ENCODE measurements at places on chromosomes 5 and 9. TPM values are rescaled to one million over a fixed set of nuclear protein-coding genes. Genes with fewer than 3 reads are reported as not detected.

Gene SPINK5
- not detected for total RNA-seq

Gene ADRA1B
- not detected for total RNA-seq

Gene SPINK6
- not detected for total RNA-seq

GRCh38 chr5:82984786-82985735, 92.1 kb downstream of the TMEM167A start:
- no peaks in the 10 kb centered on the region for H3K27me3 ChIP-seq
- H3K27ac ChIP-seq: no peak overlapping the region
- DNase-seq: no peak
- no peak overlapping the region for H3K4me3 ChIP-seq

DNA sequence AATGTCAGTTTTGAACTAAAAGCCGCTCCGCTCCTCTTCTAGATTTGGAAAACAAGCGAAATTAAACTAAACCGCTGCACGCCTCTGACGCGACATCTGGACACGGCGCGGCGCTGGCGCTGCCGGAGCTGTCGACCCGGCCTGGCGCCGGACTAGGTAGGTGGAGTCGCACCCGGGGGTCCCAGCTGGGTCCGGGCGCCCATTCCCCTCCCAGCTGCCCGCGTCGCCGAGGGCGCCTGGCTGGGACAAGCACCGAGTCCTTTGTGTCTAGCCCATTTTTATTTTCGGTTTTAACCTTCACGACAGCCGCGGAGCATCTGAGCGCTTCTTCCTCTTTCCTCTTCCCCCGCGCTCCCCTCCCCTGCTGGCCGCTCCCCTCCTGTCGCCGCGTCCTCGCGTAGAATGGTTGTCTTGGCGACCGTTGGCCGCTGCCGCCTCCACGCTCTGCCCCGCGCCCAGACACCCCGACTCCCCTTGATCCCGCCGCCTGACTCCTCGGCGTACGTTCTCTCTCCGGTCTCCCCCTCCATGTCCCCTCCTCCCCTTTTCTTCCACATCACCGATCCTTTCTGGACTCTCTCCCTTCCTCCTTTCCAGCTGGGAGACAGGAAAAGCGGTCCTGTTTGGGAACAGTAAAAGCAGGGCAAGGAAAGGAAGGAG, 545 bp downstream of the CDKN2B-AS1 start:
- H3K27me3 ChIP-seq: peaks cover 12% of the 10 kb centered on the region
- peaks cover 36% of the 10 kb centered on the region for H3K4me1 ChIP-seq
- DNase-seq: peak; percentile 89
- peak overlapping the region; percentile 96 for H3K4me3 ChIP-seq
- peaks cover 9% of the 10 kb centered on the region for H3K36me3 ChIP-seq

DNA sequence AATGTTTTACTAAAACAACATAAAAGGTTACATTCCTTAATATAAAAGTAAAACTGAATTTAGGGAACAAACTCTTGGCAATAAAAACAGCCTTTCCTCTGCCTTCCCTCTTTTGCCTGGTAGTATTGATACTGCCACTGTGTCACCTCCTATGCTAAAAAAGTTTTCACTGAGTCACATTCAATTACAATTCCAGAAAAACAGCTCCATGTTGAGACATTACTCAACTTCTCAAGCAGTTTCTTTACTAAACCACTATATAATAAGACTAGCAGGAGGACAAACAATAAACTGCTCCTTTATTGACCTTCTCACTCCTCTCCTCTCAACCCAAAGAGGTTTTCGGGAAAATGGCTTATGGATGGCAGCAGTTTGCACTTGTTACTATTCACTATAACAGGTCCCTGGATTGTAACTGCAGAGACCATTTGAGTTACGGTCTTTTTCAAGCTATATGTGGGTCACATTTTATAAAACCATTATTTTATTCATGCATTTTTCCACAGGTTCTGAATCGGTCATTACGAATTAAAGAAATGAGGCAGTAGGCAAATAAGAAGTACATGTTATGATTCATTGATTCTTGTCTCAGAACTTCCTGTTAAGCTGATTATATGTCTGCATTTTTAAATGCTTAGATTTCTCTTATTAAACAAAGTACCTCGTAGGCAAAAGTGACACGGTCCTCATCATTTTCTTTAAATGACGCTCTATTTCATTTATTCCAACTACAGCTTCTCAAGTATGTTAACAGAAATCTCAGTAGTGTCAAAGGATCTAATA, 2.1 kb downstream of the ZDHHC21 start:
- H3K36me3 ChIP-seq: peaks cover 31% of the 10 kb centered on the region
- H3K4me3 ChIP-seq: no peak overlapping the region
- no peak overlapping the region for H3K27ac ChIP-seq
- no peak for DNase-seq
- no peaks in the 10 kb centered on the region for H3K27me3 ChIP-seq

- peaks cover 11% of the 10 kb centered on the region for H3K4me1 ChIP-seq
- no peak overlapping the region for H3K4me3 ChIP-seq
- no peaks in the 10 kb centered on the region for H3K27me3 ChIP-seq
- DNase-seq: no peak
- H3K36me3 ChIP-seq: peaks cover 59% of the 10 kb centered on the region
Measured at GRCh38 chr5:6365142-6365976, 13.0 kb downstream of the MED10 start.

- H3K4me1 ChIP-seq: no peaks in the 10 kb centered on the region
- DNase-seq: no peak
- no peak overlapping the region for H3K27ac ChIP-seq
- no peak overlapping the region for H3K4me3 ChIP-seq
- H3K36me3 ChIP-seq: no peaks in the 10 kb centered on the region
Measured at GRCh38 chr9:108617676-108618075, 238.1 kb downstream of the ACTL7B start.

GRCh38 chr9:104009826-104010225, 84.3 kb upstream of the SMC2 start:
- no peaks in the 10 kb centered on the region for H3K27me3 ChIP-seq
- no peak for DNase-seq
- no peak overlapping the region for H3K4me3 ChIP-seq
- H3K36me3 ChIP-seq: no peaks in the 10 kb centered on the region
- H3K27ac ChIP-seq: no peak overlapping the region

Measured in activated CD4-positive, alpha-beta memory T cell treated with anti-CD3 and anti-CD28 coated beads, Interleukin-2, amount 10 ng/mL, durations not matched to agents 7 days and 5 days (primary cell).